A549 treated with CORT108297 at 1 μM for 4 hours (cell line): ENCODE measurements at places on chromosomes 13 and 19. TPM values are rescaled to one million over a fixed set of nuclear protein-coding genes. Genes with fewer than 3 reads are reported as not detected.

Gene CGB2
- total RNA-seq, result 0.33 to 0.71 TPM (median 0.35 TPM) in 4 of 5 replicates, not detected in the other

Gene DHDH
- total RNA-seq, result 1.3 to 1.7 TPM (median 1.5 TPM) in 5 replicates

Gene SERTAD1
- 23.5 to 43.8 TPM (median 32.1 TPM) in 5 replicates for total RNA-seq

Gene KLHL1
- not detected in 5 replicates for total RNA-seq

Gene SIGLECL1
- not detected in 5 replicates for total RNA-seq

Gene THSD1
- total RNA-seq, result 8.8 to 9.7 TPM (median 9.2 TPM) in 5 replicates

Gene CEACAM21
- not detected in 5 replicates for total RNA-seq

Gene RPS28
- 403 to 1,017 TPM (median 931 TPM) in 5 replicates for total RNA-seq

Gene TMEM259
- total RNA-seq, result 64.9 to 127 TPM (median 121 TPM) in 5 replicates

Gene PEAK3
- total RNA-seq, result not detected in 5 replicates

Gene PRMT1
- total RNA-seq, result 387 to 457 TPM (median 414 TPM) in 5 replicates

Gene ZNF77
- total RNA-seq, result 1.4 to 2.1 TPM (median 1.7 TPM) in 5 replicates

Gene HPN
- total RNA-seq, result 0.05 to 0.09 TPM (median 0.07 TPM) in 5 replicates

Gene SLC17A7
- total RNA-seq, result 0.53 to 0.74 TPM (median 0.65 TPM) in 5 replicates

Gene PRKCG
- 4.2 to 6.7 TPM (median 5.9 TPM) in 5 replicates for total RNA-seq

Gene FREM2
- not detected in 5 replicates for total RNA-seq

Gene SLC15A1
- 0.03 TPM in 2 of 5 replicates, not detected in the others for total RNA-seq

Gene MAP3K10
- 13.0 to 19.8 TPM (median 17.8 TPM) in 5 replicates for total RNA-seq

Gene EBI3
- total RNA-seq, result 2.8 to 5.2 TPM (median 3.2 TPM) in 5 replicates

Gene AXL
- total RNA-seq, result 127 to 146 TPM (median 136 TPM) in 5 replicates

Gene RASL11A
- total RNA-seq, result 2.6 to 5.7 TPM (median 3.5 TPM) in 5 replicates
